Large intestine (tissue), 12 donors: ENCODE measurements at places on chromosomes 7 and 10. TPM values are rescaled to one million over a fixed set of nuclear protein-coding genes. Genes with fewer than 3 reads are reported as not detected.

DNA sequence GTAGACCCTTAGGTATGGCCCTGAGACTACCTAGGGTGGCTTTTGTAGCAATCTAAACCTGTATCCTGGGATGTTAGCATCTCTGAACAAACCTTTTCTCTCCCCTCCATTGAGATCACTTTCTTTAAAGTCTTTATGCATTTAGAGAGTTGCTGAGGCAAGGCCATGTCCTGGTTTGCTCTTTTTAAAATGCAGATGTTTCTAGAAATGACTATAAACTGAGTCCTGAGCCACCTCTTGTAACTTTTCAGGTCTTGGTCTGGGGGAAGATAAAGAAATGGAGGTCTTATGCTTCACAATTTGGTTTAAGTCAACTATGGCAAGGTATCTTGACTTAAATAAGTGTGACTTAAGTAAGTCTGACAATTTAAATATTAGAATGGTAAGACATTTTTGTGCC is 78.0 kb downstream of the AUTS2 start:
- no peak for DNase-seq

- DNase-seq = no peak
Measured at GRCh38 chr7:120833546-120833945, 24.4 kb downstream of the TSPAN12 start.

DNA sequence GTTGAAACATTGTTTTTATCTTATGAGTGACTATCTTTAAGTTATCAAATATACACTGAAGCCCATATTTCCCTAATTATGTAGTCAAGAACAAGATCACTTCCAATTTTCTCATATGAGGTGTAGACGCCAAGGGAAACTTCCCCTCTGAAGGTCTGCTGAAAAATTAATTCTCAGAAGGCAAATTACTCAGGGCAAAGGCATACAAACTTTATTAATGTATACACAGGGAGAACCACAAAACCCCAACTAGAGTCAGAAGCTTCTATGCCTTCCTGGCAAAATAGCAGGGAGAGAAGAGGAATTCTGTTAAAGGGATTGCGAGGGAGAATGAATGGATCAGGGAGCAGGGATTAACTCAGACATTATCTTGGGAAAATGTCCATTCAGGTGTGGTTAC is 83.4 kb downstream of the DOCK4 start:
- no peak for DNase-seq

OR9A2 gene
- not detected for polyA plus RNA-seq

SPDYE16 gene
- 1.2 TPM for polyA plus RNA-seq

- DNase-seq = no peak
Measured at GRCh38 chr7:94633687-94634086, 22.2 kb downstream of the SGCE start.

DNA sequence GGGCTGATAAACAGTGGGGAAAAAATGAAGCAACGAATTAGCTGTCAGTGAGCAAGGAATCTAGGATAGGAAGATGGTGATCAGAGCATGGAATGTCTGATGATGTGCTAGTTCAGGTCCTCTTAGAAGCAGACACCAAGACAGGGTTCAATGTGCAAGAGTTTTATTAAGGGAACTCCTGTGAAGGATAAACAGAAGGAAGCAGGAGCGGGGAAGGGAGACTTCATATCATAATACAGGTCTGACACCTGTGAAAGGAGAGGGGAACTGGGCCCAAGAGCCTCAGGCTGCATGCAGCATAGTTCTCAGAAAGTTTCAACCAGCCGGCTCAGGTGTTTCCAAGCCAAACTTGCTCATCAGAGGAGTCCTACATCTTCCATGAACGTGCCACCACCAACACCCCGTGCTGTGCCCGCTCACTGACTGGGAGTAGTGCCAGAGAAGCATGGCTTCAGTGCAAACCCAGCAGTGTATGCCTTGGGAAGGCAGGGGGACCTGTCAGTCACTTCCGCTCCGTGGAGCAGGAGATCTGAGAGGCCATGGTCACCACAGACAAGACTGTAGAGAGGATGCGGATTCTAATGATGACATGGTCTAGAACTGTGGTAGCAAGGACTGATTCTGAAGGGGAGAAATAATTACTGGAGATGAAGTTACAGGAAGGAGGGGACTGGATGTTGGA is 45.8 kb downstream of the ZNF800 start:
- DNase-seq = no peak

CUBN gene
- 73.9 TPM for polyA plus RNA-seq

GRCh38 chr10:99941942-99942820 is 67.6 kb downstream of the DNMBP start:
- no peak for DNase-seq

HILPDA gene
- 17.3 TPM for polyA plus RNA-seq

COL28A1 gene
- 4.0 TPM for polyA plus RNA-seq

GRCh38 chr7:99930376-99930775 is 956 bp upstream of the GJC3 start:
- DNase-seq = no peak

- DNase-seq = no peak
Measured at GRCh38 chr7:110973196-110973990, 117.5 kb upstream of the LRRN3 start.

GRCh38 chr7:158026636-158027265 is 560.9 kb downstream of the PTPRN2 start:
- no peak for DNase-seq

GRCh38 chr7:156988343-156989185 is 21.9 kb downstream of the MNX1 start:
- no peak for DNase-seq

DNA sequence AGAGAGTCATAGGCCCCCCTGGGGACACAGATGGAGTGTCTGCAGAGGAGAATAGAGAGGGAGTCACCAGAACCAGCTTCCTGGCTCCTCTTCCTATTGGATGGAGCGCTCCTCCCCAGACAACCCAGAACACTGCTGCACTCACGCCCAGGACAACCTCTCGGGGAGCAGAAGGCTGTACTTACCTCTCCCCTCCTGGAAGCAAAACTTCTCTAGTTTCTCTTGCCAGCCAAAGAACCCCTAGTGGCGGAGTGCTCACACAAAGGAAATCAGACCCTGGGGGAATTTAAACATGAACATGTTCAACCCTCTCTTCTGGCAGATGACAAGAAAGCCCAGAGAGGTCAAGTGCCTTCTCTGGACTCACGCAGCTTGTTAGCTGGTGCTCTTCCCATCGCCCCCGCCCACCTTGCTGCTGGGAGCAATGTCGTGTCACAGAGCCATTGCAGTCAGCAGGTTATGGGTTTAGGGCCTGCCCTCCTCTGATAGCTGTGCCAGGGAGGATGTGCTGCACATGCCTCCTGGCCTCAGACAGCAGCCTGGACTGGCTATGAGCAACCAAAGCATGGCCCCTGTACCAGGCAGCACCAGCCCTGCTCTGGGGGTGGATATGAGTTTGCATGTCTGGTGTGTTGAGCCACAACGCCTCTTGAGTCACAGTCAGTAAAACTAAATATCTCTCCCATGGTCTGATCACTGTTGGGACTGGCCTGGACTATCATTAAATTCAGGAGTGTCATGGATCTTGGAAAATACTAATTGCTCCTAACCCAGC is 84.4 kb downstream of the SLIT1 start:
- no peak for DNase-seq

DNA sequence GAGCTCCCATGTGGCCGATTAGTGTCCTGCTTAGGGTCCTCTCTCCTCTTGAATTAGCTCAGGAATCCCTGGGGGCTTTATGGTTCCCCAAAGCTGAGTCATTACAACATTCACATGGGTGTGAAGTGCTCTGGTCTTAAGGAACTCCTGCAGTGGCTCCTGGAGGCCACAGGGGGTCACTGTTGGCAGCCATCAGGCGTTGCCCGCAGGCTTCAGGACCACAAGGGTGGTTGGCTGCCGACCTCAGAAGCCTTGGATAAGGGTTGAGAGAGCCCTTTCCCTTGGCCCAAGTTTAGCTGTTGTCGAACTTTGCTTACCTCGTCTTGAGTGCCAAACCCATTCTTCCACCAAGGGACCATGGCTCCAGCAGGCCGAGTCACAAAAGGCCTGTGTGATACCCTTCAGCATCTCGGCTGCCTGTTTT is 61.7 kb downstream of the SH2D4B start:
- DNase-seq = peak; percentile 26

- DNase-seq = no peak
Measured at GRCh38 chr7:69789563-69789962, 191.3 kb downstream of the AUTS2 start.

DNA sequence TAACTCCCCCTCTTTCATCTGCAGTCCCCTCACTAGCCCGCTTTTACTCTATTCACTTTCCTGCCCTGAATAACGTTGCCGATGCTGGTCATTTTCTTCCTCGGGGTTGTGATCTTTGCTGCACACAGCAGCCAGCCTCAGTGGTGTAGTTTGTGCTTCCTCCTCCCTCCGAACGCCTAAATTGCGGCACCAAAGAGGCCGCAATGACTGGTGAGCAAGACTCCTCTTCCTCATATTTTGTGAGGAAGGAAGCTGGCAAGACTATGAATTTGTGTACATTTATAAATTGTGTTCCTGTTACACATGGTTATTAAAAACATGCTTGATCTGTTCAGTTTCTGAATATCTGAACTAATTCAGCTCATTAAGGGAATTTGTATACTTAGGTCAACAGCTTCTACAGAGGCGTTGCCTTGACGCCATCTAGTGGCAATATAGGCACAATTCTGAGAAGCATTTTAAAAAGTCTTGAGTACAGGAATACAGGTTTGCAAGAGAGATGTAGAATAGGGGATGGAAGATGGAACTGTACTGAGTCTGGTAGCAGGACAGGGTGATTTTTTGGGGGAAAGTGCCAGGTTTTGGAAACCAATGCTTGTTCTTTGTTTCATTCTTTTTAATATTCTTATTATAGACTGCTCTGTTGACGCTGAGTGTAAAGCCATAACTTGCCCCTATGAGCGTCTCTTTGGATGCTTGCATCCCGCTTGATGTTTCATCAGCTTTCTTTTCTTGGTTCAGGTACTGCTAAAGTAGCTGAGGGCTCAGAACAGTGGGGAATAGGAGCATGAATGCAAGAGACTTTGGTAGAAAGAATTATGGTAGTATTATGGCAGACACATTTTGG is 4.1 kb upstream of the TAS2R5 start:
- peak; percentile 16 for DNase-seq

- peak; percentile 69 for DNase-seq
Measured at GRCh38 chr10:61632057-61632670, 30.6 kb upstream of the CABCOCO1 start.
